Activated gamma-delta T cell (primary cell): ENCODE measurements at places on chromosomes 12 and 14.

- DNase-seq, result no peak
These were observed 47.9 kb upstream of the PLEKHG6 start for GRCh38 chr12:6262623-6263022.

DNA sequence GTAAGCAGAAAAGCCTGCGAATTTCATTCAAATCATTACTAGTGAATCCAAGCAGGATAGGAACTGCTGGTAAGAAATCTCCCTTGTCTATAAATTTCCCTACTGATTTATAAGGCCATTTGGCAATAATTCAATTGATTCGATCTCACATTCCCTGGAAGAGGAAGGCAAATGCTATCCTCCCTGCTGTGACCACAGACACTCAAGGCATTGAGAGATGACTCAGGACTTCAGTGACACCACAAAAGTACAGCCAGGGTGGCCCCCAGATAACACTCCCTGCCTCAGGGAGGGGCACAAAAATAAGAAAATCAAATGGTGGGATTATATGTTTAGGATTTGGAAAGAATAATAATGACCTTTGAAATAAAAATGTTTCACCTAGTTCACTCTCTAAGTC lies 162.7 kb downstream of the GRIP1 start:
- DNase-seq, result no peak

- no peak for DNase-seq
These were observed 21.1 kb downstream of the GSC start for GRCh38 chr14:94748667-94749347.

DNA sequence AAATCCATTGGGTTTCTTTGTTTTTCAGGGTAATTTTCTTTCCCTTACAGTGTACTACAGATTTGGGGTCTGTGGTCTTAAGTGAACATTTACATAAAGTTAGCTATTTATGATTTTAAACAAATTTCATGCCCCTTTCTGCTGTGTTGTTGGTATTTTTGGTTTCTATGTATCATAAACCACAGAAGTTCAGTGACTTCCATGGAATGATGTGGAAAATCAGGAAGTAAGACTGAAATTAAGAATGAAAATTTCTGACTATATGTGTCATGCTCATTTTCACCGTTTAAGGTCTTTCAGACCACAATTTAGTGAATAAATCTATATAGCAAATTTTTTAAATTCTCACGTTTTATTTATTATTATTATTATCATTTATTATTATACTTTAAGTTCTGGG lies 31.7 kb downstream of the ETV6 start:
- DNase-seq, result no peak

DNA sequence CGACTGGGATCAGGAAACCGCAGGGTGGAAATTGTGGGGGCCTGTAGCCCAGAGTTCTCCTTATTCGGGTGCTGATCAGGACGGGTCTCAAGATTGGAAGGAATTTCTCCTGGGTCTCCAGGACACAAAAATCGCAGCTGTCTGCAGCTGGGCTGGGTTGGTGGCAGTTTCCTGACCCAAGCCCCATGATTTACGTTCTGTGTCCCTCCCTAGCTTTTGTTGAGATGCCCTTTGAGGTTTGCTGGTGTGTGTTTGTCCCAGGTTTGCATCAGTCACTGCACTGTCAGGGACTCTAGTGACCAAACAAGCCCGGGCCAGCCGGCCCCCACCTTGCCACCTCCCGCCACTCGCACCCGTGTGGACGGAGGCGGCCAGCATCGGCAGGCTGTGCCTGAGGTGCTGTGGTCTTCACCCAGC lies 89.5 kb downstream of the FBXL14 start:
- no peak for DNase-seq

GRCh38 chr12:20096430-20096829 lies 271.9 kb upstream of the PDE3A start:
- no peak for DNase-seq

DNA sequence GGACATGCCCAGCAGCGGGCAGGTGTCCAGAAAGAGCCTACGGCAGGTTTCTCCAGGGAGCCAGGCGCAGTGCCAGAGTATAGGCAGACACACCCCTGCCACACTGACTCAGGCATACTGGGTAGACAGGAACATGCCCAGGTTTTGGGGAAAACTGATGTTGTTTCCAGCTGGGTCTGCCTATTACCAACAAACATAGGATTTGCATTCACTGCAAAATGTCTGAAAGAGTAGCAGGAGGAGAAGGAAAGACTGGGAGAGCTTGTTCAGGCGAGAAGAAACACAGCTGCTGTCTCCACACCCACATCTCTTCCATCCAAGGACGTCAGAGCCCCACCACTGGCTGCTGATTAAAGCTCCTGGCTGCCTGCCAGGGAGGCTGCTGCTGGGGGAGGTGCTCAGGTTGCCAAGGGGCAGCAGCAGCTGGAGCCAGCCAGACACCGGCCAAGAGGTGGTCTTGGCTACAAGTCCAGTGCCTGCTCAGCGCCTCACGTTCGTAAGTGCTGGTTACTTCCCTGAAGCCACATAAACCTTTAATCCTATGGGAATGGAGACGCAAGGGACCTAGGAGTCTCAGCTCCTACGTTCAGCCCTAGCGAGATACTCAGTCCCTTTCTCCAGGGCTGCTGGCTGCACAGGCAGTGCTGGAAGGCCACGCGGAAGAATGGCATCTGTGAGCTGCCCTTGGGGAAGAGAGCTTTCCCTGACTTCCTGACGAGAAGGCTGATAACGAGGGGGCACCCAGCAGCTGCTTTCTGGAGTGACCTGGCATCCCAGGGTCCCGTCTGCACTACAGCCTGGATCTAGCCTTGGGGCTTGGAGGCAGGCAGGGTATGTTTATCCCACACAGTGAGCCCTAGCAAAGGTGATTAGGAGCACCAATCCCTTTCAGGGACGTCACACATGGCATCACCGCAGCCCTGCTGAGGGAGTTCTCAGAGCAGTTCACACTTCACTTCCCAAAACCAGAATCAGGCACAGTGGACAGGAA lies 58.1 kb downstream of the PLEKHG3 start:
- no peak for DNase-seq

DNA sequence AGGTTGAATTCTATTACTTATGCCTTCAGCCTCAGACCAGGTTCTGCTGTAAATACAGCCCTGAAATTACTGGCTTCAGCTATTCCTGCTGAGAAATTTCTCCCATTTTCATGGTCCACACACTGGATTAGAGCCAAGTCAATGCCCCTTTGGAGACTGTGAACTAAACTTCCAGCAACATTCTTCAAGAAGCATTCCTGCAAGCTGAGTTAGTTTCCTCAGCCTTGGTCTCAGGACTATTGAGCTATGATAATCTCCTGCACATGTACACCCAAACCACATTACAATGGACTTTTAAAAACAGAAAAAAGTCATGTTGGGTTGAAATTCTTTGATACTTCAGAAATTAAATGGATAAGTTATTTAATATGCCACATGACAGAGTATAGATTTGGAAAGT lies 58.0 kb upstream of the AVPR1A start:
- DNase-seq, result no peak

DNA sequence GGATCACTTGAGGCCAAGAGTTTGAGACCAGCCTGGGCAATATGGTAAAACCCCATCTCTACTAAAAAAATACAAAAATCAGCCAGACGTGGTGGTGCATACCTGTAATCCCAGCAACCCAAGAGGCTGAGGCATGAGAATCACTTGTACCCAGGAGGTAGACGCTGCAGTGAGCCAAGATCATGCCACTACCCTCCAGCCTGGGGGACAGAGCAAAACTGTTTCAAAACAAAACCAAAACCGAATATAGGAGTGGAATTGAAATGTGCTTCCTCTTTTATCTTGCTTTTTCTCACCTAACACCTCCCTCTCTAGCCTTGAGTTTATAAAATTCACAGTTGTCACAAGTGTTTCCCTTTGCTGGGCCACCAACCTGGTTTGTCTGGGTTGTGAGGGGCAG lies 181.9 kb downstream of the PAH start:
- no peak for DNase-seq

DNA sequence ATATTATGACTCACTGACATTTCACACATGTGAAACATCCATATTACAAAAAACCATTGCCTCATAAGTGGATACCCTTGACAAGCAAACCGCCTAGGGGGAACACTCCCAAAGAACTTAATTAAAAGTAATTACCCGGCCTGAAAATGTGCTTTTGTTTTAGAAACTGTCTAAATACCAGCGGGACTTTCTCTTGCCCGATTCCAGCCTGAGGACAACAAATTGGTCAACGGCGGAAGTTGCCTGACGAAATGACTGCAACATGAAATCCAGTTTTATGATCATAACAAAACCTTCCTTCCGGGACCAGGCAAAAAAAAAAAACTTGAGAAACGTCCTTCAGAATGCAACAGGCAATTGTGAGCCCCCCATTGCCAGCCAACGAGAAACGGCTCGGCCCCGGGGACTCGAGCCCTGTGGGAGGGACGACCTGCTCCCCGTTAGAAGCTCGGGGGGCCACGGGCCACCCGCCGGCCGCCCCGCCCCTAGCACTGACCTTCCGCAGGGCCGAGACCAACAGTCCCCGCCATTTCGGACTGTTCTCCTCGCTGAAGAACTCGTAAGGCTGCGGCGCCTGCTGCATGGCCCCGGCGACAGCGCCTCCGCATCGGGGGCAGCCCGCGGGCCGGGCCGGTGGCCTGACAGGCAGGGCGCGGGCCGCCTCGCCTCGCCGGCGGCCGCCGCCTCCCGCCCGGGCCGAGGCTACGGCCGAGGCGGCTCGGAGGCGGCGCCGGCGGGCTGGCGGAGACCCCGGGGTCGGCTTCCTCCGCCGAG lies 490 bp downstream of the SOS2 start:
- DNase-seq, result peak; percentile 44

DNA sequence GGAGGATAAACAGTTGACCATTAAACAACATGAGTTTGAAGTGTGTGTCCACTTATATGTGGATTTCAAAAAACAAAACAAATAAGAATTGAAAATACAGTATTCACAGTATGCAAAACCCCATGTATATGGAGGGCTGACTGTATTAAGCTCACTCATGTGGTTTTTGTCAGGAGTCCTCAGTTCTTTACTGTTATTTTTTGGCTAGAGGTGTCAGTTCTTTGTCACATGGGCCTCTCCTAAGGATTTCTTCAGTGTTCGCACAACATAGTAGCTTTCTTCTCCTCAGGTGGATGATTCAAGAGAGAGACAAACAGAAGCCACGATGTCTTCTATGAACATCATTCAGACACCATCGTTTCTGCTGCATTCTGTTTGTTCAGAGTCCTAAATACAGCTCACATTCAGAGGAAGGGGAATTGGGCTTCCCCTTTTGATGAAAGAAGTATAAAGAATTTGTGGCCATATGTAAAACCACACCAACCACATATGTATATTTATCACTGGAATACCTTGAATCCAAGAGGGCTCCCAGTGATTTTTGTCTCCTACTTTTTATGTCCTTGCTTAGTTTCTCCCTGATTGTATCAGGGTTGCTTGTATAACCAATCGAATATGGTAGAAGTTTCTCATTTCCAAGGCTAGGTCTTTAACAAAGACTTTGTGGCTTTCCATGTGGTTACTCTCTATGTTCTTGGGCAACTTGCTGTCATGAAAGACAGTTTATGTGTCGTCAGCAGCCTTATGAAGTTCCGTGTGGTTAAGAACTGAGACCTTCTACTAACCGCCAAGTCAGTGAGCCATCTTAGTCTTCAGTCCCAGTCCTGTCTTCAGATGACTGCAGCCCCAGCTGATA lies 18.9 kb downstream of the MNAT1 start:
- DNase-seq, result no peak

DNA sequence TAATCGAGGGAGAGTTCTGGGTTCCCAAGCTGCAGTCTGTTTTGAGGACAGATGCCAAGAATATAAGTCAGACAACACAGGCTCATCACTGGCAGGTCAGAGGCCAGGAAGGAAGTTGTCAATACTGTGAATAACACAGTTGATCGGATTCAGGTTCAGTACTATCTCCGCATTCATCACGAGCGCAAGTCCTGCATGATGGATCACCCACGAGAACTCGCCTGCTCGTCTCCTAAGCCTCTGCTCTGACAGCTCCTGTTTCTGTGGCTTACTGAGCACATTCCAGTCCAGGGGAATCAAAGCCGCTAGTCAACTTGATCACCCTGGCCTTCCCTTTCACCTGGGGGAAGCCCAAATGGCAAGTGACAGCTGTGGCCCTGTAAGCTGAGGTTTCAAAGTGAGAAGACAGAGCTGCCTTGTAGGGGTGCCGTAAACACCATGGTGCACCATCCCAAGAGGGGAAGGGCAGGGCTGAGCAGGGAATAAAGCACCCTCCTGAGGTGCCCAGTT lies 60.1 kb upstream of the DICER1 start:
- no peak for DNase-seq

DNA sequence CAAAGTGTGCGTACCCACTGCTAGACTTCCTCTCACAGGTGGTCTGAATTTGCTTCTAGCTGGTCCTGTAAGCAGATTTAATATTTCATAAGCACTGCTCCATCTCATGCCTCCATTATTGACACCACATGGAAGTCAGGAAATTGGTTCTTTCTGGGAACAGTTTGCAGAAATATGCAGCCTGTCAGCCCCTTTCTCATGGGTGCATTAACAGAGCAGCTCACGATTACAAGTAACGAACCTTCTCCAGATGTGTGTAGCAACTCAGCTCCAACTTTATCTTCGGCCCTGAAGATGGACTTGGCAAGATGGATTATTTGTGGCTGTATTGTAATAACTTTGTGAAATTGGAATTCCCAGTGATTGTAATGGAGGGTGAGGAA lies 214.5 kb upstream of the DDHD1 start:
- DNase-seq, result no peak

DNA sequence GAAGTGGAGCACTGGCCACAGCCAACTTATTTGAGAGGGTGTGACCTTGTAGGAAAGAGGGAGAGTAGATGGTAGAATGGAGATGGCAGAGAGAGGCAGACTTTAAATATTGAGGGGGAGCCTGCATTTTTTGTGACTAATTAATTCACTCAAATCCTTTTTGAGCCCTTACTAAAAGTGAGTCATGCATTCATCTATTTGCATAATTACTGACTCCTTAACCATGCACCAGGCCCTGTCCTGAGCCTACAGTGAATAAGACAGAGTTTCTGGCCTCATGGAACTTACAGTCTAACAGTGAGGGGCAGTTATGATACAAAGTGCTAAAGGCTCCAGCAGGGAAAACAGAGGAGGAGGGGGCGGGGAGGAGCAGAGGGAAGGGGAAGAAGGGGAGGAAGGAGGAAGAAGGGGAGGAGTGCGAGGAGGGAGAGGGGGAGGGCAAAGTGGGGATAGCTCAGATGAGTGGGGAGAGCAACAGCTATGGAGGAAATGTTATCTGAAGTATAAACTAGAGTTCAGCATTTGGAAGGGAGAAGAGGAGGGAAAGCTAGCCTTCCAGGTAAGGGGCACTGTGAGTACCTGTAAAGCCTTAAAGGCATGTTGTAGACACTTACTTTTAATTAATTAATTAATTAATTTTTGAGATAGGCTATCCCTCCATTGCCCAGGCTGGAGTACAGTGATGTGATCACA lies 7.5 kb upstream of the CTDSP2 start:
- no peak for DNase-seq

DNA sequence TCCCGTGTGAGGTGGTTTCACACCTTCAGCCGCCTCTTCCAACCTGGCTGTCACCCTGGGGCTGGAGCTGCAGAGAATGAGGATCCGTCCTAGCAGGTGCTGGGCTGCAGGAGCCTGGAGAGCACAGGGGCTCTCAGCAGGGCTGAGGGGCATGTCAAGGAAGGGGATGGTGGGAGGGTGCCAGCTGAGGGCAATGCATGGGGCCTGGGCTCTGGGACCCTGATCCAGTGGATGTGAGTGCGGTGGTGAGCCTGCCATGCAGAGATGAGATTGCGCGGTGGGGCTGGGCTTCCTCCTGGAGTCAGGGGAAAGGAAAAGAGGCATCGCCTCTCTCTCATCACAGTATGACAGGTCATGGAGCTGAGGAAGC lies 31.5 kb downstream of the ANAPC7 start:
- DNase-seq, result no peak
